MM.1S (cell line): ENCODE measurements at places on chromosomes 12 and 14.
A peak's percentile ranks its signal among the peaks of the same experiment; 100 is the strongest.

GRCh38 chr12:72511906-72512305, 239.7 kb downstream of the TRHDE start:
- DNase-seq: no peak

DNA sequence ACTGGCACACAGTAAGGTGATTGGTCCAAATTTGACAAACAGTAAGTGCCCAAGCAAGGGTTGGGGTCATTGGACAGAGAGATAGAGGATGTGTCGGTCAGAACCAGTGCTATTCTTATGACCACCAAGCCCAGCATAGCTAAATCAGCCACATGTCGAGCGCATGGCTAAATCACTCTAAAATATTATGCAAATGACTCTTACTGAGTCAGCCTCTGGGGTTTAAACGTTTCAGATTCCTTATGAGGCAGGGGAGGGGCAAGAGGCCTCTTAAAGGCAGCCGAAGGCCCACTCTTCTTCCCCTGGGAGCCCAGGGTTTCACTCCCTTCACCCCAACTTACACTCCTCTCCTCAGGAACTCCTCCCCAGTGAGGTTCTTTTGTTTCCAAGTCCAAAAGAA, 603 bp upstream of the ENDOU start:
- no peak for DNase-seq

DNA sequence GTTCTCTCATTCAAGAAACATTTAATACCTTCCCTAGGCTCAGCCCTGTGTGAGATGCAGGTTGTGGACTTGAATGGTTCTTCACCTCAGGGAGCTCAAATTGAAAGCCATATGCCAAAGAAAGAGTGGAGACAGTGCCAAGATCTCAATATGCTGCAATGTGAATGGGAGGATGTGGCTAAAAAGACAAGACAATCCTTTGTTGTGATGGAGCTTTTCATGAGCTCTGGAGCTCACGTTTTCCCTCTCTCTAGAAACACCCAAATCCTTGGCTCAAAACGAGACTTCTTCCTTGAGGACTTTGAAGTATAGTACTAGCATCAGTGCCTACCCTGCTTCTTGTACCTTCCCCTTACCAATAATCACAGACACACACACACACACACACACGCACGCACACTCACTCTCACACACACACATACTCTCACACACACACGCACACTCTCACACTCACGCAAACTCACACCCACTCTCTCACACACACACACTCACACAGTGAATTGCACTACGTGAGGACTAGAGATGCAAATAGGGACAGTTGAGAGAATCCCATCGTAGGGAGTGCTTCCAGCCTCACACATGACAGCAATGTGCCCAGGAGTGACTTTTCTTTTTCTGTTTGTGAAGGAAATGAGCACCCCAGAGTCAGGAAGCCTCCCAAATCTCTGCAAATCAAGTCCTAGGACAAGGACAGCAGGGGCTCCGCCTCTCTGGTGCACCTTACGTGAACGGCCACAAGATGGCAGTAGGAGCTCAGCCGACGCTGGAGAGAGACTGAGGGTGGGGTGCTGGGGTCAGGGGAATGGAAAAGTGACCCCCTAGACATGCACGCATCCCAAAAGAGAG, 231.4 kb downstream of the PCNX1 start:
- peak; percentile 31 for DNase-seq

DNA sequence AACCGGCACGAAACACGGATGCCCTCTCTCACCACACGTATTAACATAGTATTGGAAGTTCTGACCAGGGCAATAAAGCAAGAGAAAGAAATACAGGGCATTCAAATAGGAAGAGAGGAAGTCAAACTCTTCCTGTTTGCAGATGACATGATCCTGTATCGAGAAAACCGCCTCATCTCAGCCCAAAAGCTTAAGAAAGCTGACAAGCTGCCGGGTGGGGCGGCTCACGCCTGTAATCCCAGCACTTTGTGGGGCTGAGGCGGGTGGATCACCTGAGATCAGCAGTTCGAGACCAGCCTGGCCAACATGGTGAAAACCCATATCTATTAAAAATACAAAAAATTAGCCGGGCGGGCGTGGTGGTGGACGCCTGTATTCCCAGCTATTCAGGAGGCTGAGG, 17.7 kb downstream of the OR6S1 start:
- DNase-seq: no peak

- peak; percentile 59 for DNase-seq
Measured at GRCh38 chr12:29552324-29552927, 54.9 kb upstream of the OVCH1 start.

DNA sequence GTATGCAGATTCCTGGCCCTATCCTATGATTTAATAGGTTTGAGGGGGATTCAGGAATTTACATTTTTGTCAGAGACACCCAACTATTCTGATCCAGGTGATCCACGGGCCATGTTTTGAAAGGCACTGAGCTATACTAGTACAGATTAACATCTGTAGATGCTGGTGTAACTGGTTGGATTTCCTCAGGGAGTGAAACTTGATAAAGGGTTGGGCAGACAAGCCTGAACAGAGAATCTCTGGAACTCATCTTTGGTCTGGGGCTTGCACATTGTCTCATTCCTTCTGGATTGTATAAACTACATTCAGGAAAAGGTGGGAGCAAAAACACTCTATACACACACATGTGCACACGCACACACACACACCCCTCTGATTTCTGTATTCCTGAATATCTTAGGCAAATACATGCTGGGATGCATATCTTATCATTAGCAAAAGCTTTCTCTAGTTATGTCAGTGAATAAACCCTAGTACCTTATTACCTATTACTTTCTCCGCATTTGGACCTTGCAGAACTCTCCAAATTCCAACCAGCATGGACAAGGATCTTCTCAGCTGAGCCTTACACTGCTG, 104.6 kb downstream of the SLC38A1 start:
- DNase-seq: no peak

GRCh38 chr12:107429006-107429705, 256.4 kb upstream of the PWP1 start:
- no peak for DNase-seq

- peak; percentile 53 for DNase-seq
Measured at GRCh38 chr12:95815632-95816212, 25.2 kb upstream of the NTN4 start.

DNA sequence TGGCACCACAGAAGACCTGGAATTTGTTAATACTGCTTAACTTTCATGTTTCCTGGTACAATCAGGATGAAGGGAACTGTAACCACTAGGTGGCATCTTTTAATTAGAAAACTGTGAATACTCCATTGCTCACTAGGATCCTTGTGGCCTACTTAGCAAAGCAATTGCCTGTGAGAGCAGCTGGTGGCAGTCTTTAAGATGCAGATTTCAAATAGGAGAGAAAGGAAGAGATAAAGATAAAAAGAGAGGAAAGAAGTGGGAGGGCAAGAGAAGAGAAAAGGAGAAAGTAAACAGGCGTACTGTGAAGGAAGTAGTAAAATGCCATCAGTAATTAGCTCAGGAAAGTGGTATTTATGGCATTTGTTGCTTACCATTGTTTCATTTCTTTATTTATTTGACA, 114.5 kb downstream of the RAD51B start:
- DNase-seq: peak; percentile 44

- no peak for DNase-seq
Measured at GRCh38 chr14:69630360-69630759, 19.0 kb downstream of the SUSD6 start.

GRCh38 chr12:124665511-124665910, 98.1 kb upstream of the NCOR2 start:
- DNase-seq: no peak

- DNase-seq: no peak
Measured at GRCh38 chr12:40314927-40315326, 90.1 kb downstream of the LRRK2 start.

- DNase-seq: no peak
Measured at GRCh38 chr12:62604871-62605270, 138.2 kb downstream of the MON2 start.

- no peak for DNase-seq
Measured at GRCh38 chr14:72682188-72682587, 211.7 kb downstream of the DPF3 start.

DNA sequence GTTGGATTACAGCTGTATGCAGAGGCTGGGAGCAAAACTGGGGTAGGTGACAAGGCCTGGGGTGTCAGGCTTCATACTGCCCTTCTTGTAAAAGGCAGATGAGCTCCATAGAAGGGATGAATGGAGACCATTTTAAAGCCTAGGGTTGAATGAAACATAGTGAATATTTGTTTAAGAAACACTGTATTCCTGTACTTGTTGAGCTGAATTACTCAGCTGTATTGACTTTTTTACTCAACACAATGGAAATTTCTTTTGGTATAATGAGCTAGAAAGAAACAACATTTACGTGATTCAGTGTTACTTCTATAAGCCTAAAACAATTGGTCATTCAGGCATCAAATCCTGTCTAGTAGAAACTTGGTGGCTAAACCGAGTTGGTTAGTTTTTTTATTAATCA, 14.1 kb downstream of the ATP6V0A2 start:
- DNase-seq: no peak

DNA sequence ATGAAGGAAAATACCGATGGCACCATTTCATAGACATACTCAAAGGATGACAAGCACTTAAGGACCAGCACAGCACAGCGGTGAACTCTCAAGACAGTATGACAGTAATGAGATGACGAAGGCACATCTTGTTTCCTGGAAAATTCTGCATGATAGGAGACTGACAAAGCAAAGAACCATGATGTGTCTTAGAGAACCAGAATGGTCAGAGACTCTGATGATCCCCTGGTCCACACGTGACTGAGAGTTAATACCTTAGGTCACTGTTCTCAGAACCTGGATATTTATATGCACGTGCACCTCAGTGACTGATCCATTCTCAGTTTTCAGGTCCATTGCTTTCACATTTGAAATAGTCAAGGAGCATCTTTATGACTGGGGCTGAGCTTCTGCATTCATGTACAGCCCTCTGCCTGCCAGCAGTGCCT, 35.3 kb downstream of the PROX2 start:
- DNase-seq: peak; percentile 59

DNA sequence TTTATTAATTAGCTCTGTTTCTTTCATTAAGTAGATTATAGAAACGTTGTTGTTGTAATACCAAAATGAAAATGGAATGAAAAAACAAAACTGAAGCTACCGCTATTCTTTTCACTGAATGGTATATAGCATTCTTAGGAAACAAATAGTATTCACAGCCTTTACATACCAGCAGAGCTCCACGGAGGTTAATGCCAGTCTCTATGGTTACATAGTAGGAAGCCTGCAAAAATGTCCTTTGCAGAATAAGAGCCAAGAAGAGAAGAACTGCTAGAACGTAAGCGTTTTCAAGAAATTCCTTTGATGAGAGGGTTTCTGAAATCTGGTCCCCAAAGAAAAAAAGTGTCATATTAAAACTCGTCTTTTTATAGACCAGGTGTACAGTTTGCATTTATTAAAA, 30.6 kb downstream of the ABCC9 start:
- DNase-seq: no peak

DNA sequence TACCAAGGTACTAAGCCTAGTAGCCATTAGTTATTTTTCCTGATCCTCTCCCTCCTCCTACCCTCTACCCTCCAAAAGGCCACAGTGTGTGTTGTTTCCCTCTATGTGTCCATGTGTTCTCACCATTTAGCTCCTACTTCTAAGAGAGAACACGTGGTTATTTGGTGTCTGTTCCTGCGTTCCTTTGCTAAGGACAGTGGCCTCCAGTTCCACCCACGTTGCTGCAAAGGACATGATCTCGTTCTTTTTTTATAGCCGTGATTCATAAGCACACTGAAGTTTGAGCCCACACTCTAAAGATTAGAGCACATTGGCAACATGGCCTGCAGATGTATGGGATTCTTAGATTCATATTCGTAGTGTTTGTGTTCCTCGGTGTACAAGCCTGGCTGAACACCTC, 8.1 kb upstream of the STX2 start:
- no peak for DNase-seq

GRCh38 chr14:76936483-76936882, 92.0 kb downstream of the IRF2BPL start:
- no peak for DNase-seq

GRCh38 chr12:91273560-91273959, 90.9 kb upstream of the DCN start:
- DNase-seq: no peak

DNA sequence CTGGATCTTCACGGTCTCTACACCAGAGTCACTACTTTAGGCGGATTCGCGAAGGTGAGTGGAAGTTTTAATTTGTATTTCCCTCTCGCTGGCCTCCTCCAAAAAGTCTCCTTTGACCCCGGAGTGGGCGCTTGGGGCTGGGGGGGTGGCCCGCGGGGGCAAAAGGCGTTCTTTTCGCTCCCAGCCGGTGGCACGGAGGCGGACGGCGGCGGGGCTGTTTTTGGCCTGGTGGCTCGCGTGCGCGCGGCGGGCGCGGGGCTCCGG, 510 bp downstream of the ARID2 start:
- peak; percentile 52 for DNase-seq
